Cardiac muscle cell (in vitro differentiated cells and primary cell): ENCODE measurements at places on chromosomes 4 and X.

GRCh38 chr4:950136-951020, 18.1 kb downstream of the TMEM175 start:
- H3K27ac ChIP-seq, result no peak overlapping the region
- H3K27me3 ChIP-seq, result no peaks in the 10 kb centered on the region
- H3K36me3 ChIP-seq, result no peaks in the 10 kb centered on the region
- no peak for DNase-seq
- H3K4me1 ChIP-seq, result peaks cover 5% of the 10 kb centered on the region
- H3K4me3 ChIP-seq, result no peak overlapping the region

GRCh38 chrX:47483306-47484268, 565 bp upstream of the ZNF41 start:
- peak overlapping the region; percentile 96 for H3K27ac ChIP-seq
- DNase-seq, result peak; percentile 43
- H3K4me1 ChIP-seq, result no peaks in the 10 kb centered on the region
- H3K27me3 ChIP-seq, result no peaks in the 10 kb centered on the region

DNA sequence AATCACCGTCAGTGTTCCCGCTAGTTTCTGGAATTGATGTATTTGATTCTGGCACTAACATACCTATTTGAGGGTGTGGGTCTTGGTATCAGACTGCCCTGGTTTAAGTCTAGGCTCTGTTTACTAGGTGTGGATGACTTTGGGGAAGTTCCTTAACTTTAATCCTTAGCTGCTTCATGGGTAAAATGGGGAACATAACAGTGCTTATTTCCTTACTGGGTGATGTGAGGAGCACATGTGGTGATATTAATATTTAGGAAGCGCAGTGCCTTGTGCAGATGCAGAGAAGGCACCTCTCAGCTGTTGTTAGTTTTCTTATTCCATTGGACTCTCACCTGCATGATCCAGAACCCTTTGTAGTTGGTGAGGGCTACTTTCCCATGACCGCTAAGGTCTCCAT, 17.1 kb downstream of the RNF4 start:
- H3K27ac ChIP-seq, result no peak overlapping the region
- H3K27me3 ChIP-seq, result no peaks in the 10 kb centered on the region
- peaks cover 9% of the 10 kb centered on the region for H3K4me1 ChIP-seq

DNA sequence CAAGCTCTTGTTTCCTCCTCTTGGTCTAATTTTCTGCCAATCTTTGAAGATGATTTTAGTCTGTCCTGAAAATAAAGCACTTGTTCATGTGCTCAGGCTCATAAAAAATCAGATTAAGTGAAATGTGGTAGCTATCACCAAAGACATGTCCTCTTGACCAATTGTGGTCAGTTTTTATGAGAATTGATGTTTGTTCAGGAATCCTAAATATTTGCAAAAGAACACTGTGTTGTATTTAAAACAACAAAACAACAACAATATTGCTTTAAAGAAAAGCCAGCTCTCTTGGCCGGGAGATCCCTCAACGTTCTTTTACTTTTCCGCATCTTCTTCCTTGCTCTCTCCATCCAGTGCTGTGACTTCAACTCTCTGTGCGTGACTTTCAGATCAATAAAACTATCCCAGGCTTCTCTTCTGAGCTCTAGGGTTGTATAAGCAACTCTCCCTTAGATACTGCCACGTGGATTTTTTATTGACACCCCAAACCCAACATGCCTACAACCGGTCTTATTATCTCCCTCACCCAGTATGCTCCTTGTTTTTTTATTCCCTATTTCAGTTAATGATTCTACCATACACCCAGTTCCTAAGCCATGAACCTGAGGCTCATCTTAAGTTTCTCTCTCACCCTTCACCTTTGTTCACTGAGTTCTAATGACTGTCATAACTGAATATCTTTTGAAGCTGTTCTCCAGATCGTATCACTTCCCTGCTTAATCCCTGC, 309.9 kb downstream of the ARHGAP10 start:
- no peak overlapping the region for H3K27ac ChIP-seq
- no peaks in the 10 kb centered on the region for H3K4me1 ChIP-seq
- H3K27me3 ChIP-seq, result no peaks in the 10 kb centered on the region
- no peaks in the 10 kb centered on the region for H3K36me3 ChIP-seq
- no peak for DNase-seq
- no peak overlapping the region for H3K4me3 ChIP-seq

DNA sequence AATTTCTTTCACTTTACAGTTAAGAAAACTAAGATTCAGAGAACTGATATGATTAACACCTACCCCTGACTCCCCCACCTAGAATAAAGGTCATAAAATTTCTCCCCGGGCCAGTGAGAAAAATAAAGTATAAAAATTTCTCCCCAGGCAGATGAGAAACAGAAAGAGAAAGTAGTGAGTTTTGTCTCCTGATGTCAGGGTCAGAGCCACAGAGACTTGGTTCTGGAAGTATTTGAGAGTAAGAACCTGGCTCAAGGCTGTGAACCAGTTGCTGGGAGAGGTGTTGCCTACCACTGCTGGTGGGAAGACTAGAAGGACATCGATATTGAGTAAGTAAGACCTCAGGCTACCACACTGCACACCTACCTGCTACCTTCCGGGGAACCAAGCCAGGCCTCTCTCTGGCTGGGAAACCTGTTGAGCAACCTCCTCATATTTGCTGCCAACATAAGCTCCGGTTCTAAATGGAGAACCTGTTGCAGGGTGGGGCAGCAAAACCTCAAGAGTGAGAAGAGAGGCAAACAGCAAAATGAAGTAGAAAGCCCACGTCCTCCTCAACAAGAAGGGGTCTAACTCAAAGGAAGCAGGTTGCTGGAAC, 104.2 kb upstream of the PUDP start:
- H3K36me3 ChIP-seq, result no peaks in the 10 kb centered on the region
- DNase-seq, result no peak
- no peak overlapping the region for H3K27ac ChIP-seq
- H3K27me3 ChIP-seq, result no peaks in the 10 kb centered on the region
- no peaks in the 10 kb centered on the region for H3K4me1 ChIP-seq
- H3K4me3 ChIP-seq, result no peak overlapping the region

- H3K27me3 ChIP-seq, result no peaks in the 10 kb centered on the region
- no peak overlapping the region for H3K4me3 ChIP-seq
- DNase-seq, result no peak
- no peaks in the 10 kb centered on the region for H3K36me3 ChIP-seq
- no peaks in the 10 kb centered on the region for H3K4me1 ChIP-seq
Observed at GRCh38 chrX:67720344-67720743, 176.5 kb downstream of the AR start.

- H3K27ac ChIP-seq, result no peak overlapping the region
- no peak overlapping the region for H3K4me3 ChIP-seq
- no peaks in the 10 kb centered on the region for H3K36me3 ChIP-seq
- no peaks in the 10 kb centered on the region for H3K4me1 ChIP-seq
- DNase-seq, result no peak
Observed at GRCh38 chr4:147570616-147571015, 46.6 kb upstream of the TMEM184C start.

DNA sequence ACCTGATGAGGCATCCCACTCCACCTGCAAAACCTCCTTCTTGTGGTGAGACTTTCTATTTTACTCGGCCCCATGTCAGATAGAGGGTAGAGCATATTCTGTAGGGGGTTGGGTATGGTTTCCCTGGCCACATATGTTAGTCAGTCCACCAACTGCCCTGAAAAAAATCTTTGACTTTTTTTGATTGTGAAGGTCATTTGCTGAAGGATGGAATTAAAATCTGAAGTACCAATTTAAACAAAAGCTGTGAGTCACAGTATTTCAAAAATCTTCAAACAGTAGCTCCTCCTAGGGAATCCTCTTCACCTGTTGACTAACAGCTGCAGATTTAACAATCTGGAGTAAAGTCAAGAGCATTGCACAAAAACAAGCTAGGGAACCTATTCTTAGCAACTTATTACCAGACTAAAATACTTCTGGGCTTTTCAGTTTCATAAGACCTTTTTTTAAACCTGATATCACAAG, 8.0 kb upstream of the CCDC110 start:
- no peak overlapping the region for H3K27ac ChIP-seq
- H3K36me3 ChIP-seq, result no peaks in the 10 kb centered on the region
- H3K4me3 ChIP-seq, result no peak overlapping the region
- DNase-seq, result no peak
- peaks cover 52% of the 10 kb centered on the region for H3K27me3 ChIP-seq
- H3K4me1 ChIP-seq, result peaks cover 6% of the 10 kb centered on the region

GRCh38 chrX:134933248-134933647, 57.5 kb upstream of the SMIM10 start:
- H3K27me3 ChIP-seq, result no peaks in the 10 kb centered on the region
- H3K27ac ChIP-seq, result peak overlapping the region; percentile 62
- no peaks in the 10 kb centered on the region for H3K36me3 ChIP-seq
- no peak for DNase-seq
- H3K4me3 ChIP-seq, result no peak overlapping the region

DNA sequence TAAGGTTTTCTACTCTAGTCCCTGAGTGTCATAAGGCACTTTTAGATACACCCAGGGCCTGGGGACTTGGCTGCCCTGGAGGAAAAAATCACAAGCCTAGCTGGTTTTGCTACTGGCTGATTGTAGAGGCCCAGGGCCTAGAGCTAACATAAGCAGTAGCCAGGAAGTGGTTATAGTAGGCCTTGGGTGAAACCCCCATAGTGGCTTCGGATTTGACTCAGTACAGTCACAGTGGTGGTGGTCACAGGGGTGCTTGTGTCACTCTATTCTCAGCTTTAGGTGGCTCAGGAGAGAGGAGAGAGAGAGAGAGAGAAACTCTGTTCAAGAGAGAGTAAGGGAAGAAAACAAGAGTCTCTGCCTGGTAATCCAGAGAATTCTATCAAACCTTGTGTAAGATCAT, 194.5 kb upstream of the EDA2R start:
- H3K4me3 ChIP-seq, result no peak overlapping the region
- no peak overlapping the region for H3K27ac ChIP-seq
- H3K27me3 ChIP-seq, result no peaks in the 10 kb centered on the region
- no peak for DNase-seq
- H3K4me1 ChIP-seq, result no peaks in the 10 kb centered on the region

GRCh38 chr4:114386637-114387233, 211.9 kb upstream of the UGT8 start:
- no peaks in the 10 kb centered on the region for H3K36me3 ChIP-seq
- H3K4me3 ChIP-seq, result no peak overlapping the region
- DNase-seq, result peak; percentile 36
- no peak overlapping the region for H3K27ac ChIP-seq

- no peaks in the 10 kb centered on the region for H3K36me3 ChIP-seq
- no peak overlapping the region for H3K4me3 ChIP-seq
- H3K4me1 ChIP-seq, result no peaks in the 10 kb centered on the region
- no peak overlapping the region for H3K27ac ChIP-seq
- H3K27me3 ChIP-seq, result no peaks in the 10 kb centered on the region
Observed at GRCh38 chrX:94977562-94977961, 1303.6 kb downstream of the FAM133A start.

GRCh38 chrX:109036624-109037023, 300.3 kb upstream of the IRS4 start:
- H3K4me3 ChIP-seq, result no peak overlapping the region
- no peaks in the 10 kb centered on the region for H3K4me1 ChIP-seq
- DNase-seq, result no peak
- no peak overlapping the region for H3K27ac ChIP-seq

- no peaks in the 10 kb centered on the region for H3K36me3 ChIP-seq
- DNase-seq, result no peak
- peak overlapping the region; percentile 45 for H3K4me3 ChIP-seq
- H3K4me1 ChIP-seq, result no peaks in the 10 kb centered on the region
- H3K27ac ChIP-seq, result no peak overlapping the region
- H3K27me3 ChIP-seq, result no peaks in the 10 kb centered on the region
Observed at GRCh38 chrX:14028473-14028872, 1.2 kb downstream of the GEMIN8 start.

DNA sequence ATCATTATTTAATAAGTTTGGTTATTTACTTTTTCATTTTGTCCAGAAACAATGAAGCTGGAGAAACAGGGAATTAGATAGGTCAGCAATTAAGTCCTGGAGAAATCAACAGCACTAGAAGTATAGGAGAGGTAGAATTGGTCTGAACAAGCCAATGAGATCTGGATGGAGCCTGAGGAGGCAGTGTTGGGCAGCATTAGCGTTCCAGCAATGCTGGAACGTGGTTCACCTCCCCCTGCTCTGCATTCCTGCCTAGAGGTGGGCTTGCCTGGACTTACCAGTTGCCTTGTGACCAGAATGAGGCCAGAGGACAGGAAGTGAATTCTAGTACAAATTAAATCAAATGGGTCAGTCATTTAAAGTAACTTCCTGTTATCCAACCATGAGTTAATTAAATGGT, 4.6 kb downstream of the RASSF6 start:
- no peak overlapping the region for H3K4me3 ChIP-seq
- no peaks in the 10 kb centered on the region for H3K36me3 ChIP-seq
- peaks cover 22% of the 10 kb centered on the region for H3K27me3 ChIP-seq
- no peaks in the 10 kb centered on the region for H3K4me1 ChIP-seq
- H3K27ac ChIP-seq, result no peak overlapping the region
- DNase-seq, result no peak

GRCh38 chr4:86586626-86587380, 7.3 kb upstream of the PTPN13 start:
- peaks cover 8% of the 10 kb centered on the region for H3K4me1 ChIP-seq
- H3K27ac ChIP-seq, result peak overlapping the region; percentile 0

- no peaks in the 10 kb centered on the region for H3K27me3 ChIP-seq
- no peak overlapping the region for H3K27ac ChIP-seq
- no peaks in the 10 kb centered on the region for H3K36me3 ChIP-seq
- no peak for DNase-seq
- peaks cover 8% of the 10 kb centered on the region for H3K4me1 ChIP-seq
- H3K4me3 ChIP-seq, result no peak overlapping the region
Observed at GRCh38 chr4:86543560-86544309, 50.4 kb upstream of the PTPN13 start.

- DNase-seq, result no peak
- no peaks in the 10 kb centered on the region for H3K27me3 ChIP-seq
- H3K27ac ChIP-seq, result no peak overlapping the region
- H3K4me3 ChIP-seq, result no peak overlapping the region
Observed at GRCh38 chrX:40265936-40266335, 168.2 kb upstream of the BCOR start.

DNA sequence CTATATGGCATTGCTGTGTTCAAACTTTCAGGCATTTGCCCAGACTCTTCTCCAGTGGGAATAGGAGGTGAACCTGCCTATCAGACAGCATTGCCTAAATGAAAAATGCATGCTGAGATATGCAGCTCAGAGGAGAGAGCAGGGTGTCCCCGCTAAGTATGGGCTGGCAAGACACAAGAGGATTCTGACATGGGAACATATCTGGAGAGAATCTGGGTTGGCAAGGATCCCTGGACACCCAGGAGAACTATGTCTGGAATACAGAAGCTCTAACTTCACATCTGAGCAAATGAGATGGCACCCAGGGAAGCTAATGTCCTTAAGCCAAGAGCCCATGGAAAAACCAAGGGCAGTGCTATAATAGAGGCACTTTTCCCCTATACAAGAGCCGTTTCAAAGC, 18.4 kb downstream of the PPARGC1A start:
- H3K4me1 ChIP-seq, result peaks cover 95% of the 10 kb centered on the region
- no peaks in the 10 kb centered on the region for H3K27me3 ChIP-seq
- no peak overlapping the region for H3K4me3 ChIP-seq
- H3K36me3 ChIP-seq, result no peaks in the 10 kb centered on the region

DNA sequence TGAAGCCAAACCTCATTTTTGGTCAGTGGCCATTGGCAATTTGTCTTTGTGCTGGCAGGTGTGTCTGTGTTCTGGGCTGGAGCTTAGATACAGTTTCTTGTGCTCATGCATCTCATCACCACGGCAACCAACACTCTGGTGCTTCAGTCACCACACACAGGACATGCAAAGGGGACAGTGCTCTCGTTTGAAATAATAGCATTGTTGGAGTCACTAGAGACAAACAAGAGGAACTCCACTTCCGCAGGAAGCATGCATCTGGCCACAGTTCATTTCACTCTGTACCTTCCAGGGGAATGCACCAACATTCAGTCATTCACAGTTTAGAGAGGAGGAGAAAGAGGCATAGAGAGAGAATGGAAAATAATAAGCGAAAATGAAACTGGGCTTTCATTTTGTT, 267.4 kb downstream of the ANK2 start:
- H3K4me1 ChIP-seq, result no peaks in the 10 kb centered on the region
- H3K4me3 ChIP-seq, result no peak overlapping the region
- H3K27me3 ChIP-seq, result no peaks in the 10 kb centered on the region
- H3K27ac ChIP-seq, result no peak overlapping the region
- DNase-seq, result no peak
